ENCODE measurements at places on chromosomes 2 and 18.

DNA sequence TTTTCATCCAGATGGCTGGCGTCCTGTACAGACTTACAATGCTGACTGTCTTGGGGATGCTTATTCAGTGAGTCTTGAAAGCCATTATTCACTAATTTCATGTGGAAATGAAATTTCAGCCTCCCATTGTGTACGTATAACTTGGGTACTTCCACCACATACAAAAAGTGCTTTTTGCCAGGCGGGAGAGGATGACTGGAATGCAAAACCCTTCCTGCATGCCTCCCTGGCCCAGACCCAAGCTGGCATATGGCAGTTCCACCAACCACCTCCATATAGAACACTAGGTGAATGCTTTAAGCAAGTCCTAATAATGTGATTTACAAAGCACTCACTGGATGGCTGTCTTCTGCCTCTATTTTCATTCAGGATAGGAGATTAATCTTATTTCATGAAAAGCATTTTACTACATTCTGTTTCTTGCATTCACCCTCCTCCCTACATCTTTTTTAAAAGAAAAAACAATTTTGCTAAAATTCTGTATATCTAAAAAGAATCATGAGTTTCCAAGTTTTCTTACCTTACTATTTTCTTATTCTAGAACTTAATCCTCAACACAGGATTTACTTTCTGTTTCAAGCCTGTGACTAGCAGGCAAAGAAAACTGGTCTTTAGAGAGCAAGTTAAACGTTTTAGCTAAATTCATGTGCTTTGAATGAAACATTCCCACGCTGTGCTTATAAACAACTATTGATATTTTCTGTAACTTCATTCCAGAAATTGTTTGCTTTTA lies 327.6 kb downstream of the NCKAP5 start:
- DNase-seq: no peak

DNA sequence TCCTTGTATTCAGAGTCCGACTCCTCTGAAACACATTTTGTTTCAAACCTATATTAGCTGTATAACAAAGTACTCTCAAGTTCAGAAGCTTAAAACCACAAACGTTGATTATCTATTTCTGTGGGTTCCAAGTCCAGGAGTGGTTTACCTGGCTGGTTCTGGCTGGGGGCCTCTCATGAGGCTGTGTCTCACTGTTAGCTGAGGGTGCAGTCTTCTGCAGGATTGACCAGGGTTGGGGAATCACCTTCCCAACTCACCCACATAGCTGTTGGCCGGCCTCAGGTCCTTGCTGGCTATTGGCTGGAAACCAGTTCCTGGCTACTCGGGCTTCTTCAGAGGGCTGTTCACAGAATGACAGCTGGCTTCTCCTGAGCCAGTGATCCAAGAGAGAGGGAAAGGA lies 18.0 kb upstream of the ATIC start:
- no peak for DNase-seq

GRCh38 chr2:39631256-39631655 lies 34.5 kb upstream of the TMEM178A start:
- no peak for DNase-seq

DNA sequence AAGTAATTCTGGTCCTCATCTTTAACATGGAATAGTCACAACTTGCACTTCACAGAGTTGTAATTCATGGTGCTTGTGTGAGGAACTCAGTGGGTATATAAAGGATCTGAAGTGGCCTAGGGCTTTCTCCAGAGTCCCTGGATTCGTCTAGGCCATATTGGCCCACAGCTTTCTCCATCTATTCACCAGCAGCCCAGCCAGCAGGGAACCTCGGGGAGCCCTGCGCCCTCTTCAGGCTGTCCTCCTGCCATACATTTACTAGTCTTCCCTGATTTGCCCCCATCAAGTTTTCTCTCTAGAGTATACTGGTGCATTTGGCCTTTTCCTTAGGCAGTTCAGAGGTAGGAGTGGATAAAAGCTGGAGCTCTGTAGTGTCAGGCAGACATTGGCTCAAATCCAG lies 278.3 kb downstream of the MYCN start:
- no peak for DNase-seq

GRCh38 chr2:64847930-64848329 lies 141.3 kb upstream of the SLC1A4 start:
- DNase-seq: no peak

DNA sequence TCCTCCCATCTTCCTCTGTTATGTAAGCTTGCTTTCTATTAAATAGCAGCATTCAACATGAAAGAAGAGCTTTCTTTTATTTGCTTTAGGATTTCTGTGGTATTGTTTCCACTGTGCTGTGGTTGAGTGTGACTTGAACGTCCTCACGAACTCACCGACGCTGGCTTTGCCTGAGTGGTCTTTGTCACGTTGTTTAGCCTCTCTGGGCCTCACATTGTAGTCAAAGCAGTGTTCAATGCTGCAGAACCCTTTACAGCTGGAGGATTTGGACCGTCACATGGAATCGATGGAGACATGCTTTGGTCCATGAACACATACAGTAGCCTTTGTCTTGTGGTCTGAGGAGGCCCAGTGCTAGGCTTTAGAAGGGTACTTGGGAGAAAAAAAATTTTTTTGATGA lies 66.3 kb downstream of the TANC1 start:
- DNase-seq: no peak

- no peak for DNase-seq
These were observed 1049.9 kb downstream of the TSN start for GRCh38 chr2:122805346-122805745.

DNA sequence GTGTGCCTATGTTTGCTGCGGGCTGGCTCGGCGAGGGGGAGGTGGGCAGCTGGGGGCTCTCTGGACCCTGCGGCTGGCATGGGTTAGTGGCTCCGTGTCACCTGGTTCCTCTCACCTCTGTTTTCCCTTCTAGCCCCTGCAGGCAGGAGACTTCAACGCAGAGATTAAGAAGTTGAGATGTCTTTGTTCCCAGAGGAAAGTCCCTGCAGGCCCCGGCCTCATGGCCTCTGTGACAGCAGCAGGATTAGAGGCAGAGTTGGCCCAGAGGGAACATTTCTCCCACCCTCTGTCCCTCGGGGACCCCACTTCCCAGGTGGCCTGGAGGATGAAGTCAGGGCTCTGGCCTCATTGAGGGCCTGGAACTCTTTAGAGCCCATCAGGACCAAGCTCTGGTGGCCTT lies 56.5 kb downstream of the HPCAL1 start:
- no peak for DNase-seq

- DNase-seq: no peak
These were observed 599.0 kb upstream of the SYT4 start for GRCh38 chr18:43876286-43876685.

DNA sequence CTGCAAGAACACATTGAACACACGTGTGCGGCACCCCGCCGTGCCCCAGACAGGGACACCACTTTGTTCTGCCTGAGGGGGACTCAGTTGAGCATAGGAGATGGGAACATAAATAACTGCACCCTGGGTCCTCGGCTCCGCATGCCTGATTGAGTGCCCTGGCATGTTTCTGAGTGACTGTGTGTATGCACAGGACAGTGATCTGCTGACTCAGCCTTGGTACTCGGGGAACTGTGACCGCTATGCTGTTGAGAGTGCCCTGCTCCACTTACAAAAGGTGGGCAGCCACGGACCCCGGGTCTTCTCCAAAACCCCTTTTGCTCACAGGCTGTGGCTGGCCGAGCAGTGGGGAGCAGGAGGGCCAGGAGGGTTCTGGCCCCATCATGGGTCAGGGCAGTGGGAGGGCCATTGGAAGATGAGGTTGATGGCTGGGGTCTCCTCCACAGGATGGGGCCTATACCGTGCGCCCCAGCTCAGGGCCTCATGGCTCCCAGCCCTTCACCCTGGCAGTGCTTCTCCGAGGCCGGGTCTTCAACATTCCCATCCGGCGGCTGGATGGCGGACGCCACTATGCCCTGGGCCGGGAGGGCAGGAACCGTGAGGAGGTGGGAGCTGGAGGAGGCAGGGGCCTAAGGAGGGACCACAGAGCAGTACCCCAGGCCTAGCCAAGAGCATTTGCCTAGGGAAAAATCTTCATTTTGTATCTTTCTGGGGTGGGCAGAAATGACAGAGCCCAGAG lies 16.9 kb downstream of the SH2D6 start:
- no peak for DNase-seq

DNA sequence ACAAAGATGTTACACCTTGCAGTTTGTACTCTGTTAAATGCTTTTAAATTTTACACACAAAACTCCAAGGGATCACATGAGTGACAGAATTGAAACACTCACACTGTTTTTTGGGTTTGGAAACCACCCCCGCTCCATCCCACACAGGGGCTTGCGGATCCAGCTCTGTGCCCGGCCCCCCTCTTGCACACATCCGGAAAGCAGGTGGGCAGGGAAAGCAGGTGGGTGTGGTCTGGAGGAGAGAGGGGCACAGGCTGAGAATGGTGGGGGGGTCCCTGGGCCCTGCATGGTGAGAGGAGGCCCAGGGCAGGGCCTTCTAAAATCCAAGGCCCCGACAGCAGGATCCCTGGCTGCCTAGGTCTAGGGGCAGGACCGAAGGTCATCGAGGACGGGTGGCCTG lies 88.5 kb upstream of the HPCAL1 start:
- DNase-seq: no peak

- no peak for DNase-seq
These were observed 11.9 kb upstream of the IGFBP2 start for GRCh38 chr2:216621292-216621691.

DNA sequence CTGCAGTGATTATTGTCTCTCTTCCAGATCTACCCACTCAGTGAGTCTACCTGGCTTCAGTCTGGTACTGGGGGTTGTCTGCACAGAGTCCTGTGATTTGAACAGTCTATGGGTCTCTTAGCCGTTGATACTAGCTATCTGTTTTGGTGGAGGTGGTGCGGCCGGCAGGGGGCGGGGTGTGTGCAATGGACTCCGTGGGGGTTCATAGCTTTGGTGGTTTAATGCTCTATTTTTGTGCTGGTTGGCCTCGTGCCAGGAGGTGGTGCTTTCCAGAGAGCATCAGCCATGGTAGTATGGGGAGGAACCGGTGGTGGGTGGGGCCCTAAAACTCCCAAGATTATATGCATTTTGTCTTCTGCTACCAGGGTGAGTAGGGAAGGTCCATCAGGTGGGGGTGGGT lies 1120.1 kb upstream of the FAM98A start:
- no peak for DNase-seq

DNA sequence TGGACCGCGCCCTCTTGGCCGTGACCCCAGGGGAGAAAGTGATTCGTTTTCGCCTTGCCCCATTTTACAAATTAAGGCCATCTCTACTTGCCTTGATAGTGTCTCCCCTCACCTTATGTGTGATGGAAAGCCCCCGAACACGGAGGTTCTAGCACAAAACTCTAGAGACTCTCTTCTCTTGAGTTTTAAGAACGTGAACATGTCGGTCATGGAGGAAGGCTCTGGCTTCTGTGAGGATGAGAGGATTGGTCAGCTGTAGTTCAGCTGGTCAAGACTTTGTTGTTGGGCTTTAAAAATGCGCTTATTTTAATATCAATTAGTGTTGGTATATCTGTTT lies 828 bp downstream of the DYNC1I2 start:
- DNase-seq: no peak

- no peak for DNase-seq
These were observed 313.1 kb downstream of the AGPS start for GRCh38 chr2:177705511-177706173.

- no peak for DNase-seq
These were observed 152.6 kb upstream of the PELI1 start for GRCh38 chr2:64296695-64297346.

DNA sequence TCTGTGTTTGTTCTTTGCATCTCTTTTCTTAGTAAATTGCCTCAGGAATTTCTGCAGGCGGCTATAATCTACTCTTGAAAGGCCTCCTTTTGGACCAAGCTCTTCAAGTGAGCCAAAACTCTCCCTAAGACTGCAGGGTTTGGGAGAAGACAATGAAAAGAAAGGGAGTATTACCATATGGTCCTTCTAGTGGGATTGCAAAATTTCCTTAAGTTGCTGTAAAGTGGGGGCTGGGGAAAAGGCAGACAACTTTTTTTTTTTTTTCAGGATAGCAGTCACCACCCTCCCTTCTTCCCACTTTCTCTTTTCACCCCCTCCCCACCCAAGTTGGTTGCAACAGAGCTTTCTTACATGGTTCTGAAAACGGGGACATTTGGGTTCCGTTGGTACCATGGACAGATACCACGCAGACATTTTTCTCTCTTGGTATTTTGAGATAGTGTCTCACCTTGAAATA lies 183.7 kb downstream of the FHOD3 start:
- DNase-seq: no peak

- no peak for DNase-seq
These were observed 53.5 kb upstream of the KCNE4 start for GRCh38 chr2:222998459-222998858.

Measured in BJ (cell line).